ENCODE measurements at places on chromosomes 11 and 22. TPM values are rescaled to one million over a fixed set of nuclear protein-coding genes. Genes with fewer than 3 reads are reported as not detected.

The TMEM151A gene
- 0.11 TPM for total RNA-seq

The CLCF1 gene
- 6.0 TPM for total RNA-seq

The KDM2A gene
- total RNA-seq = 410 TPM

The KCTD17 gene
- 17.3 TPM for total RNA-seq

The PIH1D2 gene
- total RNA-seq = not detected

The C11orf42 gene
- total RNA-seq = not detected

The RIBC2 gene
- 0.41 TPM for total RNA-seq

DNA sequence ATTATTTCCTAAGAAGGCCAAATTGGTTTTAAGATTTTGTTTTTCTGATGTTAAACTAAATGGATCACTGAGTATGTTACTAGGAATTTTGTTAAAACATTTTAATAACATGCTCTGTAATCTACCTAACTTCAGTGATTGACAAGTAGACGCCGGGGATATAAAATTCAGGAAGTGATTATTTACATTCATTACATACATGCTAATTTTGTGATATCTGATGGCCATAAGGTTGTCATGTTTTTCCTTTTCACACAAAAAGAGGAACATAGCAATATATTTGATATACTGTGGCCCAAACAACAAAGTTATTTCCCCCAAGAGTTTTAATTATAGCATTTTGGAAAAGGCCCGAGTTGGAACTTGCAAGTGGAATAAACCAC lies 12.1 kb downstream of the SCUBE1 start:
- no peaks in the 10 kb centered on the region for H3K4me1 ChIP-seq
- H3K27ac ChIP-seq = no peak overlapping the region
- H3K36me3 ChIP-seq = no peaks in the 10 kb centered on the region
- no peak for DNase-seq
- H3K4me3 ChIP-seq = no peak overlapping the region

- H3K27me3 ChIP-seq = no peaks in the 10 kb centered on the region
- H3K4me1 ChIP-seq = no peaks in the 10 kb centered on the region
- no peak overlapping the region for H3K27ac ChIP-seq
- DNase-seq = no peak
Observed at GRCh38 chr22:44214764-44215163, 34.0 kb downstream of the PARVG start.

DNA sequence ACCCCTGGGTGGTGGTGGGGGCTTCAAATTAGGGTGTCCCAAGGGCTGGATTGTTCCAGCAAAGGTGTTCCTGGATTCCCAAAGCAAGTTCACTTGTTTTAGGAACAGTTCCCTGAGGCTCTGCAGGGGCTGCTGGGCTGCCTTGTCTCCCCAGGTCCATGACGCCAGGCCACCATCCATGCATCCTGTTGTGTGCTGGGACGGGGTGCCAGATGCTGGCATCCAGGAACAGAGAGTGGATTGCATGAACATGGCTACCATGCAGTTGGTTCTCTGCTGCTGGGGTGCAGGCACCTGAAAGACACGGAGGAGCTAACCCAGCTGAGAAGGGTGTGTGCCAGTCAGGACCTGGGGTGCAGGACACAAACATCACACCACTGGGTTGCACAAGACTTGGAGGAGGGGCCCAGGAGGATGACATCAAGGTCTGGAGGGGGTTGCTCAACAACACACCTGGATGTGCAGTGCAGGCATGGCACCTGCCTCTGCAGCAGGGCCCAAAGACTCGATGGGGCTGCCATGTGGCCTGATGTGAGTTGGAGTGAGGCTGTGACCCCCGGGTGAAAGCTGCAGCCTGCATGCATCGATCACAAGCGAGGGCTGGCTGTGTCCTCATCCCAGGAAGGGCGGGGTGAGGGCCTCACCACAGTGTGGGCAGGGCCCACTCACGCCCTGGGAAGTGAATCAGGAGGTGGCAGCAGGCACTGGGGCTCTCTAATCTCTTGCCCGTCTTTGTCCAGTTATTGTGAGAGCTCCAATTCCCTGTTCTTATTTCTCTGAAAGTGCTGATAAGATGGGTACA lies 74.0 kb upstream of the CLDN5 start:
- H3K4me1 ChIP-seq = peaks cover 51% of the 10 kb centered on the region
- H3K27ac ChIP-seq = peak overlapping the region; percentile 74
- peak overlapping the region; percentile 0 for H3K4me3 ChIP-seq
- no peaks in the 10 kb centered on the region for H3K27me3 ChIP-seq
- DNase-seq = no peak
- H3K36me3 ChIP-seq = no peaks in the 10 kb centered on the region

- H3K36me3 ChIP-seq = no peaks in the 10 kb centered on the region
- H3K4me3 ChIP-seq = no peak overlapping the region
- no peaks in the 10 kb centered on the region for H3K27me3 ChIP-seq
- H3K27ac ChIP-seq = no peak overlapping the region
Observed at GRCh38 chr11:33588056-33588455, 112.6 kb downstream of the C11orf91 start.

DNA sequence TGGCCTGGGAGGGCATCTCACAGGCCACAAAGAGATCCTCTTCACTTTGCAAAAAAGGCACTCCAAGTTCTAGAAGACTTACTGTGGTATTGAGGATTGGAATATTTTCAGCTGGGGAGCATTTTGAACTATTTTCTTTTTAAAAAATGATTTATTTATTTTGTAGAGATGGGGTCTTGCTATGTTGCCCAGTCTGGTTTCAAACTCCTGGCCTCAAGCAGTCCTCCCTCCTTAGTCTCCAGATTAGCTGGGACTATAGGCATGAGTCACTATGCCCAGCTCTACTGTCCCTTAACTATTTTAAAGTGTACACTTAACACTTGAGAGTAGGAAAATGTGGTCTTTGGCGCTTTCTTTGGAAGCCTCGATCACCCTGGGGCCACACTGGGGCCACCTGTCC lies 24.9 kb upstream of the DGCR8 start:
- no peak overlapping the region for H3K27ac ChIP-seq
- peaks cover 63% of the 10 kb centered on the region for H3K36me3 ChIP-seq
- no peak overlapping the region for H3K4me3 ChIP-seq
- H3K4me1 ChIP-seq = no peaks in the 10 kb centered on the region

GRCh38 chr11:512761-513595 lies 5.9 kb upstream of the RNH1 start:
- DNase-seq = no peak
- no peaks in the 10 kb centered on the region for H3K27me3 ChIP-seq
- H3K4me3 ChIP-seq = no peak overlapping the region

DNA sequence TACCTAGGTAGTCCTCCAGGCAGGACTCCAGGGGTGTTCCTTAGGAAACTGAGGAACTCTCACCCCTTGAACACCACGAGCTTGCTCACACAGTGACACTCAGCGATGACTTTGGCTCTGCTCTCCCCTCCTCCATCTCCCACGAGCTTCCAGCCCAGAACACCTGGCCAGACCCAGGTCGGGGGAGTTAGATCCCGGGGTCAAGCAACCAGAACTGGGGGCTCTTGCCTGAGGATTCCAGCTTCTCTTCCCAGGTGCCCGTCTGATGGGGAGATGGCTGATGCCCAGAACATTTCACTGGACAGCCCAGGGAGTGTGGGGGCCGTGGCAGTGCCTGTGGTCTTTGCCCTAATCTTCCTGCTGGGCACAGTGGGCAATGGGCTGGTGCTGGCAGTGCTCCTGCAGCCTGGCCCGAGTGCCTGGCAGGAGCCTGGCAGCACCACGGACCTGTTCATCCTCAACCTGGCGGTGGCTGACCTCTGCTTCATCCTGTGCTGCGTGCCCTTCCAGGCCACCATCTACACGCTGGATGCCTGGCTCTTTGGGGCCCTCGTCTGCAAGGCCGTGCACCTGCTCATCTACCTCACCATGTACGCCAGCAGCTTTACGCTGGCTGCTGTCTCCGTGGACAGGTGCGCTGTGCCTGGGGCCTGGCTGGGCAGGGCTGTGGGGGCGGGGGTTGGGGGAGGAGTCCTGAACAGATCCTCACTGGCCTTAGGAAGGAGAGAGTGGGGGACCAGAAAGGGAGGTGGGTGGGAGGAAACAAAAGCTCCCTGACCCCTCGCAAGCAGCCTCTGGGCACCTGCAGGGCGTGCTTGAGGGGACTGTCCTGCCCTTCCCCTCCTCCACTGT lies at the start of gene GALR3:
TSS of gene GALR3 (plus strand) at position 249 of the 852 bp plus-strand sequence. CDS start at position 274, 25 bp downstream.
- no peak for DNase-seq
- no peaks in the 10 kb centered on the region for H3K36me3 ChIP-seq
- H3K27me3 ChIP-seq = peaks cover 9% of the 10 kb centered on the region
- H3K27ac ChIP-seq = no peak within 1 kb of the TSS
- no peak within 1 kb of the TSS for H3K4me3 ChIP-seq

- no peak overlapping the region for H3K4me3 ChIP-seq
- peaks cover 6% of the 10 kb centered on the region for H3K4me1 ChIP-seq
- no peak for DNase-seq
- H3K27me3 ChIP-seq = no peaks in the 10 kb centered on the region
Observed at GRCh38 chr11:122803306-122803705, 35.0 kb upstream of the CRTAM start.

DNA sequence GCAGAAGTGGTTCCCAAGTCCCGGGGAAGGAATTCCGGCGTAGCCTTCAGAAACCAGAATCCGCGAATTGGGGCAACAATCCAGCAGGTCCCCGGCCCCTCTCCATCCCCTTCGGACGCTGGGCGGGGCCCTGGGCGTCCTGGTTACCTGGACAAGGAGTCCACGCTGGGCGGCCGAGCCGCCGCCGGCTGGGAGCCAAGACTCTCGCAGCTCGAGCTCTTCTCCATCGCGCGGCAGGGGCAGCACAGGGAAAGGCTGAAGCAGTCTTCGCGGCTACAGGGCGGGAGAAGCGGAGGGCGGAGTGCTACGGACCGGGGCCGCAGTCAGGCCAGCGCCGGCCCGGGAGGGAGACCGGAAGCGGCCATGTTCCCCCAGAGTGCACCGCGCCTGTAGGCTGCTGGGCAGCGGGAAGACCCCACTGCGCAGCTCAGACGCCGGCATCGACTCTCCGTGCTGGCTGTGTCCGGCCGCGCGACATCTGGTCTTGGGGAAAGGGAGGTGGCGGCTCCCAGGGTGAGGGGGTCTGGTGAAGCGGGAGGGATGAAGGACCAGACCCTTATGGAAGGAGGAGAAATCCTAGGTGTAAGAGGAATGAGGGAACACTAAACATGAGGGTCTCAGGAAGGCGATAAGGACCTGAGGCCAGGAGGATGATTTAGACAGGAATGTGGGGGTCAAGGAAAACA lies at the start of gene MTMR2:
TSS of gene MTMR2 (minus strand) at position 380 of the 686 bp plus-strand sequence. CDS start at position 227, 153 bp downstream.
- no peaks in the 10 kb centered on the region for H3K27me3 ChIP-seq
- H3K36me3 ChIP-seq = no peaks in the 10 kb centered on the region
- peaks cover 9% of the 10 kb centered on the region for H3K4me1 ChIP-seq
- peak within 1 kb of the TSS; percentile 98 for H3K4me3 ChIP-seq

DNA sequence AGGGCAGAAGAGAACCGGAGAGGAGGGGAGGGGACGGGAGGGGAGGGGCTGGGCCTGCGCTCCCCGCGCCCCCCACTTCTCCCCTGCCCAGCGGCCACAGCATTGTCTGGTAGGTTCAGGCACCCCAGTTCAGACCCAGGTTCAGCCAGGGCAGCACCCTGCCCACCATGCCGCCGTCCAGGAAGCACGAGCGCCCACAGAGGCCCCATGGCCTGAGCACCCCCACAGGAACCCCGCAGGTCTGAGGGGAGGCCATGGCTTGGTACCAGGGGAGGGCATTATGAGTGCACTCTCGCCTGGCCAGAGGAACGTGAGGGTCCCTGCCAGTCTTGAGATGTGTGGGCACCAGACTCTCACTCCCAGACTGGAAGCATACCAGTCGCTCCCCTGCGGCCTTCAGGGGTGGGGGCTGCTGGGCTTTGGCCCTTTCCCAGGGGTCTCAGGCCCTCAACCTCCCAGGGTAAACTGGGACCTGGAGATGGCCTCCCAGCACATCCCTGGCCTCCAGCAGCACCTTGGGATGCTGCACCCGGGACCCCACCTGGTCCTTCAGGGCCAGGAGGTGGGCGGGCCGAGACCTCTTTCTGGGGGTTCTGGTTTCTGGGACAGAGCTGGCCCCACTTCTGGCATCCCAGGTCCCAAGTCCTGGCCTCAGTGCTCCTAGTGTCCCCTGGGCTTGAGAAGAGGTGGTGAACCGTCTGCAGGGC lies 597 bp upstream of the PLXNB2 start:
- no peak for DNase-seq
- peaks cover 38% of the 10 kb centered on the region for H3K27me3 ChIP-seq
- no peak overlapping the region for H3K27ac ChIP-seq
- H3K4me1 ChIP-seq = peaks cover 18% of the 10 kb centered on the region
- peaks cover 2% of the 10 kb centered on the region for H3K36me3 ChIP-seq
- no peak overlapping the region for H3K4me3 ChIP-seq

DNA sequence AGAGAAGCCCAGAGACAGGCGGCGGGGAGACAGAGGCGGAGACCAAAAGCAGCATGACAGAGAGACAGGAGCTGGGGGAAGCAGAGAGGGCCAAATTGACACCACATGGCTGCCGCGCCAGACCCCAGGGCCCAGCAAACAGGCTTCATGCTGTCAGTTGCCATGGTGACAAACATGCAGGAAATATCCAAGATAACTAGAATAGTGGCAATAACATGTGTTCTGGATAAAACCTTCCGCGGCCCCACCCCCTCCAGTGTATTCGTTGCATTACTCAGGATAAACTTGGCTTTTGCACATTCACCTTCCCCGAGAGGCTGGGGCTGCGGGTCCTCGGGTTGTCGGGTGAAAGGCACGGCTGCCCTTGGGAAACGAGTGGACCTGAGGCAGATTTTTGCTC lies 49.9 kb upstream of the CDON start:
- no peaks in the 10 kb centered on the region for H3K27me3 ChIP-seq
- no peak overlapping the region for H3K4me3 ChIP-seq
- no peak for DNase-seq
- no peaks in the 10 kb centered on the region for H3K36me3 ChIP-seq
- no peaks in the 10 kb centered on the region for H3K4me1 ChIP-seq

GRCh38 chr11:76705826-76706225 lies 35.3 kb upstream of the LRRC32 start:
- H3K4me1 ChIP-seq = no peaks in the 10 kb centered on the region
- H3K4me3 ChIP-seq = no peak overlapping the region
- H3K36me3 ChIP-seq = no peaks in the 10 kb centered on the region
- DNase-seq = no peak
- H3K27me3 ChIP-seq = no peaks in the 10 kb centered on the region

DNA sequence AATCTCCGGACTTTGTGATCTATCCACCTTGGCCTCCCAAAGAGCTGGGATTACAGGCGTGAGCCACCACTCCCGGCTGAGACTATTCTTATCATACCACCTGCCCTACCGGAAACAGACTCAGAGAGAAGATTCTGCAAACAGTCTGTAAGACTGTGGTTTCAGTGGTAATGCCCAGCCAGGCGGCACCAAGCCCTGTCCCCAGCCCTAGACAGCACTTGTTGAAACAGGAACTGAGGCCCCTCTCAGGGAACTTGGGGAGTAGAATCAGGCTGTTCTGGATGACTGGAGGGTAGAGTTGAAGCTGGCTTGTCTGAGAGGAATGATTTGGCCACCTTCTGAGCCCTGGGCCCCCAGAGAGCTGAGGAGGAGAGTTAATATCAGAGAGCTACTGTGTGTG lies 1.3 kb upstream of the INSC start:
- peaks cover 30% of the 10 kb centered on the region for H3K27me3 ChIP-seq
- DNase-seq = no peak
- H3K4me3 ChIP-seq = no peak overlapping the region
- peaks cover 3% of the 10 kb centered on the region for H3K4me1 ChIP-seq
- no peaks in the 10 kb centered on the region for H3K36me3 ChIP-seq
- no peak overlapping the region for H3K27ac ChIP-seq

Measured in CD4-positive, alpha-beta T cell (primary cell).